Activated naive CD4-positive, alpha-beta T cell (primary cell): ENCODE measurements at places on chromosomes 1 and 21.

GRCh38 chr1:89519779-89520358, 4.8 kb upstream of the LRRC8B start:
- DNase-seq = peak; percentile 7

DNA sequence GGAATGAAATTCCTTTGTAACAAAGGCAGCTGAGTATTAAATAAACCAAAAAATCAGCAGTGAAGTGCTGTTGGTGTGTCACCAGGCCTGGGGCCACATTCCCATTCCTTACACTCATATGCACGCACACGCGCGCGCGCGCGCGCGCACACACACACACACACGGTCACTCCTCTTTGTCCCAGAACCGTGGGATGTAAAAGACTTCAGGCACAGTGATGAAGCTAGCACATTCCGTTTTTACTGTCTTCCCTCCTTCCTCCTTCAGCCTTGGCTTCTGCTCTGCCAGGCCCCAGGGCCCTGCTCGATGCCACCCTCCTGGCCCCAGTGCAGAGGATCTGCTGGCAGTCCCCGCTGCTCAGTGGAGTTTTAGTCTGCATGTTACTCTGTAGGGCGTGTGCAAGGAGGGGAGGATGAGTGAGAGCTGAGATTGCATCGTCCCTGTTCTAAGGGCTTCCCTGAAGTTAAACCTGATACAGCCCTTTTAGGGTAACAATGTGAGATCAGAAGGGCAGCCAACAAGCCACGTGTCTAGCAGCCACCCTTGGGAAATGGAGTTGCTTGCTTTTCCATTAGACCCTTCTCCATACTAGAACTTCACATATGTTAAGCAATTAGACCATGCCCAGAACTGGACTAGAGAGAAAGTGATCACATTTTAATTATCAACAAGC, 71.7 kb upstream of the WDR26 start:
- no peak for DNase-seq

- no peak for DNase-seq
Observed at GRCh38 chr1:30637183-30637980, 86.0 kb downstream of the MATN1 start.

GRCh38 chr21:28228636-28228995, 764.1 kb downstream of the LTN1 start:
- no peak for DNase-seq

DNA sequence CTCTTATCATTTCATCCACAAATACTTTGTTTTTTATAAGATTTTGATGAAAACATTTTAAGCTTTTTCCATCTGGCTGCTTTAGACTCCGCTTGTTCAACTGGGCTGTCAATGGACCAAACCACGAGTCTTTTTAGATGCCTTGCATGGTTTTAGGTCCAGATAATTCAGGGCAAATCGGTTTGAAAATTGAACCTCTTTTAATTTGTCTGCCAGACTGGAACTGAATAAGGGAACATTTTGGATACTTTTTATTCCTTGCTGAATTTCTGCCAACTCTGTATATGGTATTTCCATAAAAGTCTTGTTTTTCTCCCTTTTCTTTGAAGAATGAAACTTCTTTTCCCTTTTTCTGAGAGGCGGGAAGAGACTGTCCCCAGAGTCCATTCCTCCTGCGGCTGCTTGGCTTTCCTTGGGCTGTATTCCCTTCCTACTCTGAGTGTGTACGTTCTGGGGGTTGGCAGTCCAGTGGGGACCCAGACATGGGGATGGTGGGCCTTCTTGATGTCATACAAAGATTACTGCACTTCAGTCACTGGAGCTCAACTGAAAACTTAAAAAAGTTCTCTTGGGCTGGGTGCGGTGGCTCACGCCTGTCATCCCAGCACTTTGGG, 46.5 kb upstream of the CNN3 start:
- no peak for DNase-seq
